HCT116 (cell line): ENCODE measurements at places on chromosomes 4 and X.

GRCh38 chr4:118289794-118290193, 63.0 kb downstream of the PRSS12 start:
- DNase-seq: no peak

DNA sequence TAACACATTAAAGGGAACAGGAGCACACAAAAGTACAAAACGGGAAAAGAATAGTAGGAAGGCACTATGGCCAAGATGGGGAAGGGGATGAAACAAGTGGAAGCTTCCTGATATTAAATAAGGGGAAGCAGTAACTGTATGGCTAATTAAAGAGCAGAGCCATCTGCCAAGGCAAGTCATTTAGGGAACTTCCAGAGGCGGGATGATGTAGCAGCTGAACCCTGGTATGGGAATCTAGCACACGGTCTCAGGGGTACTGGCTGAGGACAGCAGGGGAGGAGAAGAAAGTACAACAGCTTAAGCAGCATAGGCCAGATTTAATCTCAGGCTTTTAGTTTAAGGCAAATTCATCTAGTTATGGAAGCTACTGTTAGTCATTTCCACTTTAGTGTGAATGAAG, 59.1 kb downstream of the IGFBP7 start:
- DNase-seq: no peak

- no peak for DNase-seq
These were observed 19.3 kb downstream of the WDR13 start for GRCh38 chrX:48616576-48616975.

DNA sequence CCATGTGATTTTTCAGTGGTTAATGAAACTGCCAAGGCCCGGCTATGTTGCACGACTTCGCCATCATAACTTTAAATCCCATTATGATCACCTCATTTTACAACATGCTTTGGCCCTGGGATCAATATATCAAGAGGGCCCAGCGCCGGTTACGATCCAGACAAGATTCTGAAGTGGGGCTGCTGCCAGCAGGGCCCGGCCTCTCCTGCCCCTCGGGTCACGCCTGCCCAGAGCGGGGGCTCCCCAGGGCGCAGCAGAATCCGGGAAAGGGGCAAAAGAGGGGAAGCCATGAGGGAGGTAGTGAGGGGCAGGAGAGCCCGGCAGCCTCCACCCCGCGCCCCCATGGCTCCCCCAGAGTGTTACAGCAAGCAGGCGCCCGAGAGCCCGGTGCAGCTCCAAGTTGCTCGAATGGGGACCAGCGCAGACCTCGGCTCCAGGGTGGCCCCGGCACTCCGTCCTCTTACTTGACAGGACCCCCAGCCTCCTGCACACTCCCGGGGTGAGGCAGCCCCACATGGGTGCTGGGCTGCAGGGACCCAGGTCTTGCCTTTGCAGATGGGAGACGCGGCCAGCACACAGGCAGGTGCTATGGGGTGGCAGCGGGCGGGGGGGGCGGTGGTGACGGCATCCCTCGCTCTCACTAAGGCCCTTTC, 129.8 kb upstream of the NKX1-1 start:
- DNase-seq: no peak

GRCh38 chr4:136750897-136751296, 781.4 kb downstream of the PCDH18 start:
- no peak for DNase-seq

DNA sequence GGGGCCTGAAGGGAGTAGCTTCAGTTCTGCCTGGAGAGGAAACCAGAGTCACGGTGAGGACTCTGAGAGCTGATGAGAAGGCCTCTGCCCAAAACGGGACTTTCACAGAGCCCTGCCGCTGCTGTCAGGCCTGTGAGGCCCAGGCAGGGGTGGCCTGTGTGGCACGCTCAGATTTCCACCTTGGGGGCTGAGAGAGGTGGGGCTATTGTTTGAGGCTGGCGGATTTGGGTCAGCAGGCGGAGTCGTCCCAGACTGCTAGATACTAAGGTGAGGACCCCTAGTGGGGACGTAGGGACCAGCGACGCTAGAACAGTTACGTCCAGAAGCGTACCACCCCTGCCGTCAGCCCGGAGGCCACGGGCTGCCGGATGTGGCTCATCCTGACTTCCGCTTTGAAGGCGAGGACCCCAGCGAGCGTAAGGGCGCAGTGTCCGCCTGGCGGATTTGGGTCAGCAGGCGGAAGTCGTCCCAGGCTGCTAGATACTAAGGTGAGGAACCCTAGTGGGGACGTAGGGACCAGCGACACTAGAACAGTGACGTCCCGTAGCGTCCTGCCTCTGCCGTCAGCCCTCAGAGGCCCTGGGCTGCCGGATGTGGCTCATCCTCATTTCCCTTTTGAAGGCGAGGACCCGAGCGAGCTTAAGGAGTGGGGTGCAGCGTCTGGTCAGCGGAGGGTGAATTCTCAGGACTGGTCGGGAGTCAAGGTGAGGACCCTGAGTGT, at the start of gene MAGEB1:
Gene MAGEB1 (plus strand): TSS at position 378 of the 721 bp plus-strand sequence. CDS start 3,348 bp downstream, outside the sequence.
- peak; percentile 4 for DNase-seq

GRCh38 chr4:184420402-184420801, 53.9 kb downstream of the IRF2 start:
- DNase-seq: no peak

GRCh38 chrX:36908801-36909675, 99.1 kb upstream of the FAM47C start:
- DNase-seq: peak; percentile 4

DNA sequence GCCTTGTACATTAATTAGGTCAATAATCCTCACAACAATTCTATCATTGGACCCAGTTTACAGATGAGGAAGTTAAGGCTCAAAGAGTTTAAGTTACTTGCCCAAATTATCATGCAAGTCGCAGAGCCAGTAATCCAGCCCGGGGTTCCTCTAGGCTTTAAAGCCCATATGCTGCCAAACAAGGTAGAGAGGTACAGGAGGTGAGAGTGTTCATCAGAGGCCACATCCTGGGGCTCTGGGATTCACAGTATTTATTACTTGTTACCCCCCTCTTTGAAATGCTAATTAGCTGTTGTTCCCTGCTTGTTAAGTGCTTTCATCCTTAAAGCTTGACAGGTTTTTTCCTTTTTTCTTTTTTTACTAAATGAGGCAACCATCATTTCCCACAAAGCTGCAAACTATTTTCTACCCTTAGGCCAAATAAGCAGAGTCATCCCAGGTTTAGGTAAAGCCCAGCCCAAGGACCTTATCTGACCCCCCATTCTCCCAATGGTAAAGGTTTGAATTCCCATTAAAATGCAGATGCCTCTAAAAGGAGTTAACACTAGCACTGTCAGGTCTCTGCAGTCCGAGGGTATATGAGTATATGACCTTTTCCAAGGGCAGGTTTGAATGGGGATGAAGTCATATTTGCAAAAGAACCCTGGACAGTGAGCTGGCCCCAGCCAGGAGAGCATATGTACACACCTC, 150.3 kb downstream of the SOX3 start:
- no peak for DNase-seq

DNA sequence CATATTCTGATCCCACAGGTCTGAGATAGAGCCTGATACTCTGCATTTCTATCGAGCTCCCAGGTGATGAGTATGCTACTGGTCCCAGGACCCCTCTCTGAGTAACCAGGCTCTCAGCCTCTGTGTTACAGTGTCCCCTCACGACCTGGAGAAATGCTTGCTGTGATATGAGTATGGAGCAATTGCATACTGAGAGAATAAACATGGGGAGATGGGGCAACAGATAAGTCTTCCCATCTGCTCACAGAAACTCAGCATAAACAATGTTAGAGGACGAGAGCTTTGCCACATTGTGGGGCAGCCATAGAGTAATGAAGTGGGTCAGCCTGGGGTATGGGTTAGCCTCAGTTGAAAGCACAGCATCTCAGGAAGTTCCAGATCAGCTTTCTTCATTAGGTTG, 82.6 kb upstream of the HS3ST1 start:
- DNase-seq: no peak

GRCh38 chr4:10732235-10732913, 47.8 kb upstream of the CLNK start:
- DNase-seq: no peak

DNA sequence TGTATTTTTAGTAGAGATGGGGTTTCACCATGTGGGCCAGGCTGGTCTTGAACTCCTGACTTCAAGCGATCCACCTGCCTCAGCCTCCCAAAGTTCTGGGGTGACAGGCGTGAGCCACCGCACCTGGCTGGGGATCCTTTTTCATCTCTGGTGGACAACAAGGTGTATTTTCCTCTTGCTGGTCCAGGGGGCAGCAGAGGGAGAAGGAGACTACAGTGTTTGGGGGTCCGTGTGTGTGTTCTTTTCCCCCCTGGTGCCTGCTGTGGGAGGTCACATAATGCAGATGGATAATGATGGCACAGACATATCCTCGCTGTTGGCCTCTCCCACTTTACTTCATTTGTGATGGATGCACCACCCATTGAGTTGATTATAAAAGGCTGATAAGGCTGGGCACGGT, 39.0 kb upstream of the CD99 start:
- no peak for DNase-seq

- no peak for DNase-seq
These were observed 12.8 kb downstream of the TBC1D9 start for GRCh38 chr4:140743194-140743931.

GRCh38 chrX:33194876-33195433, 16.4 kb downstream of the DMD start:
- no peak for DNase-seq
